ENCODE measurements at places on chromosomes 11 and 22.

DNA sequence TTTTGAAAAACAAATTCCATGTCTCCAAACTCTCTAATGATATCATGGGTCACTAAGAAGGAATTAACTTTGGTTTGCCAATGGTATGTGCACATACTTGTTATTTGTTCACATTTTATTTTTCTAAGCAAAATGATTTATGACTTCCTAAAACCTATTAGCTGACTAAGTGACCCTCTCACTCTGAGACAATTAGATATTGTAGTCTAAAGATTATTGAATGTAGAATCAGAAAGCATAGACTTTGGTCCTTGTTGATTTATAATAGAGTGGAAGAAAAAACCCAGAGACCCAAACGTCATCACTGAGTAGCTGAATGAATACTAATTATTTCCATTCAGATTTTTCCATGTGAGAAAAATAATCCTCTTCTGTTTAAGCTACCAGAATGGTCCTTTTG lies 243.5 kb upstream of the ANO3 start:
- no peak for DNase-seq

GRCh38 chr22:47884775-47885174 lies 1122.3 kb downstream of the TBC1D22A start:
- no peak for DNase-seq

GRCh38 chr11:103013421-103013820 lies 57.9 kb upstream of the MMP13 start:
- DNase-seq: no peak

DNA sequence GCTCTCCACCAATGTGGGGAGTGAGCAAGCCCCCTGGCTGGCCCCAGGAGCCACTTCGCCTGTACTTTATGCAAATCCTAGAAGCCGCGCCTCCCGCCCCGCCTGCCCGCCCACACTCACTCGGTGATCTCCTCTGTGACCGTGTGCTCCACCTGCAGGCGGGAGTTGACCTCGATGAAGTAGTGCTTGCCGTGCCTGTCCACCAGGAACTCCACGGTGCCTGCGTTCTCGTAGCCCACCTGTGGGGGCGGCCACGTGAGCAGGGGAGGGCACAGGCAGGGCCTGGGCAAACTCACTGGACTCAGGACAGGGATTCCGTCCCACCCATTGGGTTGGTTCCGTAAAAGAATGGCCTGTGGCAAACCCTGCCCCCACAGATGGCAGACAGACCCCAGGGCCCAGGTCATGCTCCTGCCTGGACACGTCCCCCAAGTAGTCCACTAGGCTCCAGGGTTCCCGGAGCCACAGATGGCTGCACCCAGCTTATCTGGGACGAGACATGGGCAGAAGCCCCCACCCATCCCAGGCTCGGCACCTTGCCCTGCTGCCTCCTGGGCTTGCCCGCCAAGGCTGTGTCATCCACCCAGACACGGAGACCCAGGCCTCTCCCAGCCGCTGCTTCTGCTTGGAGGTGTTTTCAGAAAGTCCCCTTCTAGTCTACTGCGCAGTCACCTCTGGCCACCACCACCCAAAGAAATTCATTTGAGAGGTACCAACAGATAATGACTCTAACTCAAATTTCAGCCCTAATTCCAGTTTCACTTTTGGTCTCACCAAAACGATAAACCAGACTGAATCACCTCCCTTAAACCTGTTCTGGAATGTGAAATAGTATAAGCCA lies 12.1 kb downstream of the LRFN4 start:
- peak; percentile 80 for DNase-seq

DNA sequence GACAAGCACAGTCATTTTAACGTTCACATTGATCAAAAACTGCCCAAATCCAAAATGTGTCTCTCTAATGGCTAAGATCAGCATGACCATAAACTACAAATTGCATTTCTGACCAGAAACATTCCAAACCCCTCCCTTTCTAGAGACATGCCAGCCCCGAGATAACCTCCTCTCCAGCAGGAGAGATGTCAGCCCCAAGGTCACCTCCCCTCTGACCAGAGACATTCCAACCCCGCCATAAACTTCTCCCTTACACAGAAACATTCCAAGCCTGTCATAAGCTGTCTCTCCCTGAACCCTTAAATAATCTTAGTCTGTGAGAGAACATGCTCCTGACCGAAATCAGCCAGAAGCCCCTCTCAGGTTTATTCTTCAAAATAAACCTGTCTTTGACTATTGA lies 6.6 kb upstream of the EXT2 start:
- no peak for DNase-seq

GRCh38 chr11:117529816-117530215 lies 202.2 kb downstream of the CEP164 start:
- DNase-seq: no peak

GRCh38 chr22:22815397-22816170 lies 72.0 kb upstream of the IGLL5 start:
- no peak for DNase-seq

DNA sequence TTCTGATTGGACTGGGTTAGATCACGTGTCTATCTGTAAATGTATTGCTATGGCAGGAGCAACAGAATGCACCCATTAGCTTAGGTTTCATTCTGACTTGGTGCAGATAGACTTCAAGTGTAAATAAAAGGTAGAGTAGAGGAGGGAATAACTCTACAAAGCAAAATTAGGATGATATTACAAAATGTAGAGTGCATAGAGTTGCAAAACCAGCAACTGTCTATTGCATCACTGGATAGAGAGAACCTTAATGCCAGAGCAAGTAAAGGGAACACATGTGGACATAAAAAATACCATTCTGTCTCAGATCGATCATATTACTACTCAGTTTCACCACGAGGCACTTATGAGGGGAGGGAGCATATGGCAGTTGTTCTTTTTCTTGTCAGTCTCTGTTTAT lies 22.0 kb upstream of the CAT start:
- no peak for DNase-seq

GRCh38 chr22:19806213-19807160 lies 45.9 kb downstream of the TBX1 start:
- DNase-seq: peak; percentile 91

- DNase-seq: no peak
These were observed 106.1 kb downstream of the CTTN start for GRCh38 chr11:70504246-70505020.

DNA sequence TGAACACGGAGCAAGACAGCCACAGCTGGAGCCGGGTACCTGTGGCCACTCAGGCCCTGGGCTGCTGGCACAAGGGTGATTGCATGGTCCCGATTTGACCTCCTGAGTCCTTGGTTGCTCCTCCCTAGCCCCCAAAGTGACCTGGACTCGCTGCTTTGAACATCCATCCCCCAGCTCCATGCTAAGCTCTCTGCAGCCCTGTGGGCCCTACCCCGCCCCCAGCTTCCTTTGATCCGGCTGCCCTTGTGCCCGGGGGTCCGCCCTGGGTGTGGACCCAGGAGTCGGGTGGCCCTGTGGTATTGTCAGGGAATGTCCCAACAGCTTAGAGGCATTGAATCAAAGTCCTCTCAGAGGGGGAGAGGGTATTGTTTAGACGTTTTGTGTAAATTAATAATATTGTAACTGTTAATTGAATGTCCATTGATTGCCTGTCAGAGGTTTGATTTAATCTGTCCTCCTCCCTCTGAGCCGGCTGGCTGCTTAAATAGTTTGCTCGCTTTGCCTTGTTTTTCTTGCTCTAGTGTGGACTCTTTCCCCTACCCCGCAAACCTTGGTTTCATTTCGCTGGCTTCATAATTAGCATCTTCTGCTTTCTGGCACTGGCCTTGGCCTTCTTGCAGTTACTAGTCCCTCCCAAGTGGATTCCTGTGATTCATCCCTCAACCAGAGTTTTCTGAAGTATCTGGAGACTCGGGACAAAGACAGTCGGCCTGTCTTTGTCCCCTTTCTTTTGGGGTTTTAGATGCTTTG lies 20.7 kb downstream of the GRIK4 start:
- peak; percentile 65 for DNase-seq

GRCh38 chr11:28757725-28758515 lies 649.7 kb downstream of the METTL15 start:
- DNase-seq: no peak

- no peak for DNase-seq
These were observed 5.6 kb upstream of the TMA7B start for GRCh38 chr22:39954584-39955055.

GRCh38 chr22:25120093-25120561 lies 79.5 kb upstream of the CRYBB3 start:
- peak; percentile 82 for DNase-seq

- DNase-seq: no peak
These were observed 15.3 kb downstream of the PARVA start for GRCh38 chr11:12392672-12393071.

DNA sequence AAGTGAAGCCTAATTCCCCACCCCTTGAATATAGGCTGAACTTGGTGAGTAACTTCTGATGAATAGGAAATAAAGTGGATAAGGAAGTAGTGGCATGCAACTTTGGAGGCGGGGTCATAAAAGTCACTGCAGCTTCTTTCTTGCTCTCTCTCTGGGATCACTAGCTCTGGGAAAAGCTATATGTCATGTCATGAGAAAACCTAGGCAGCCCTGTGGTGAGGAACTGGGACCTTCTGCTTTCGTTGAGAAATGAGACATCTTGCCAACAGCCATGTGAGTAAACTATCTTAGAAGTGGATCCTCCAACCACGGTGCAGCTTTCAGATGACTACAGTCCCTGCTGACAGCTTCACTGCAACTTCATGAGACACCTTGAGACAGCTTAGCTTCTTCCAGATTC lies 15.7 kb downstream of the ZNF214 start:
- peak; percentile 19 for DNase-seq

GRCh38 chr22:44131989-44132685 lies 48.6 kb upstream of the PARVG start:
- no peak for DNase-seq

GRCh38 chr11:133980665-133981064 lies 23.9 kb upstream of the IGSF9B start:
- no peak for DNase-seq

DNA sequence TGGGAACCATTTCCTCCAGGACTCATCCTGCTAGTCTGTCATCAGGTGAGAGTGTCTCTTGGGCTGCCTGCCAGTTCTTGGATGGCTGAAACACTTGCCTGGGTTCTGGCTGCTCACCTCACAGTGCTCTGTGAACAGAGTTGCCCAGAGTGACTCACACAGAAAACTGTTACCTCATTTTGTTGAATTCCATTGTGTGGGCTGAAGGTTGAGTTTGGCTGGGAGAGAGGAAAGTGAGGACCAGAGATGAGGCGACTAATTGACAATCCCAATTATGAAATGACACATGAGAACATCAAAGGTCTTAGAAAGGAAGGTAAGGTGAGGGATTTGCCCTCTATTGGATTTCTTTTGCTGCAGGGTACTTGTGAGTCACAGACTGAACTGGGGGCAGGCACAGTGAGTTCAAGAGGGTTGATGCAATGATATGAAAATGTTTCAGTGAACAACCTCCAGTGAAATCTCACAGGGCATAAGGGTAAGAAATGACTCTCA lies 20.2 kb upstream of the CALCB start:
- DNase-seq: no peak

- peak; percentile 92 for DNase-seq
These were observed 16.3 kb downstream of the CTNND1 start for GRCh38 chr11:57777969-57778317.

GRCh38 chr11:116331381-116331780 lies 441.4 kb downstream of the BUD13 start:
- DNase-seq: no peak

DNA sequence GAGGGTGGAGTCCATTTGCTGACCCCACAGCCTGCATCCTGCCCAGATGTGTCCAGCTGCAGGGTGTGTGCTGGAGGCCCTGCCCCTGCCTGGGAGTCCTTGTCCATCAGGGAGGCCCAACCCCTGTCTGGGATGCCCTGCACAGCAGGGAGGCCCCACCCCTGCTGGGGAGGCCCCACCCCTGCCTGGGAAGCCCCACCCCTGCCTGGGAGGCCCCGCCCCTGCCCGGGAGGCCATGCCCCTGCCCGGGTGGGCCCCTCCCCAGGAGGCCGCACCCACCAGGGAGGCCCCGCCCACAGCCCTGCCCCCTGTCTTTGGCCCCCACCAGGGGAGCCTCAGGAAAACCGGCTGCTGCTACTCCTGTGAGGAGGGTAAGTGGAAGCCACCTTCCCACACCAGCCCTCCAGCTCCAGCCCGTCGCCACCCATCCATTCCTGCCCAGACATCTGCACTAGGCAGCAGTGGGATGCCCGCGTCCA lies 37.2 kb downstream of the MUC5B start:
- DNase-seq: peak; percentile 30

- DNase-seq: no peak
These were observed 633.7 kb downstream of the TBC1D22A start for GRCh38 chr22:47396105-47396504.

DNA sequence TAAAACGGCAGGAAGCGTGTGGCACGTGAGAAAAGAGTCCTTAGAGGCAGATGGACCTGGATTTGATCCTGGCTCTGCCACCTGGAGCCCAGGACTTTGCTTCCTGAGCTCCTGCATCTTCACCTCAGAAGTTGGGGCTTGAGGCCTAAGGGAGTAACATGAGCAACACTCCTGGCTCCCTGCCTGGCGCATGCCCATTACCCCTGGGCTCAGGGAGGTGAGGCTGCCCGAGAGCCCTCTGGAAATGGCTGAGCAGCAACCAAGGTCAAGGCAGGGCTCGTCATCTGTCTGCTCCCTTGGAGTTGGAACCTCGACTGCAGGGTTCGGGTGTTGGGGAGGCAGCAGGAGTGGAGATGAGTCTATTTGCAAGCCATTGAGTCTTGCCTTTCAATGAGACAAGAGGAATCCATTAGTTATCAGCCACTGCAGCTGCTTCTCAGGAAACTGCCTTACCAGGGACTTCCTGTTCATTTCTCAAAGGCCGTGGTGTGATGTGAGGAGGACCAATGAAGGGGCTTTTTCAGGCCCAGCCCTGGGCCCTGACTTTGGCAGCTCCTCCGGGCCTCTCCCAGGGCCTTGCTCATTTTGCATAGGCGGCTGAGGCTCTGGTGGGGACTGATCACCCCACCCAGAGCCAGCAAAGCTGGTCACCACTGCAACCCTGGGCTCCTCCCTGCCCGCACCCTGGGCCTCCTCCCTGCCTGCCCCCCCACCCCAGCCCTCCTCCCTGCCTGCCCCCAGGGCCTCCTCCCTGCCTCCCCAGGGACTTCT lies 6.4 kb downstream of the FADS2 start:
- no peak for DNase-seq

DNA sequence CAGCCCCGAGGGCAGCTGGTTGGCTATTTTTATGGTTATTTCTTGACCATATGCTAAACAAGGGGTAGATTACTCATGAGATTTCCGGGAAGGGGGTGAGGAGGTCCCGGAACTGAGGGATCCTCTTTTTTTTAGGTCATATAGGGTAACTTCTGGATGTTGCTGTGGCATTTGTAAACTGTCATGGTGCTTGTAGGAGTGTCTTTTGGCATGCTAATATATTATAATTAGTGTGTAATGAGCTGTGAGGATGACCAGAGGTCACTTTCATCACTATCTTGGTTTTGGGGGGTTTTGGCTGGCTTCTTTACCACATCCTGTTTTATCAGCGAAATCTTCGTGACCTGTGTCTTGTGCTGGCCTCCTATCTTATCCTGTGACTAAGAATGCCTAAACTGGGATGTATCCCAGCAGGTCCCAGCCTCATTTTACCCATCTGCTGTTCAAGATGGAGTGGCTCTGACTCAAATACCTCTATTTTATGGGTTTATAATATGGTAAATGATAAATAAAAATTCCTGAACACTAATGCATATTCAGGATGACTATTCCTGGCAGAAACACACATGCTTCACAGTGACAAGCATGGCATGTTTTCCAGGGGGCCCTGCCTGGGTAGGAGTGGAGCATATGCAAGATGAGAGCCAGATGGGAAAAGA lies 11.2 kb downstream of the KREMEN1 start:
- no peak for DNase-seq
